ENCODE measurements at places on chromosomes 1 and 21.

DNA sequence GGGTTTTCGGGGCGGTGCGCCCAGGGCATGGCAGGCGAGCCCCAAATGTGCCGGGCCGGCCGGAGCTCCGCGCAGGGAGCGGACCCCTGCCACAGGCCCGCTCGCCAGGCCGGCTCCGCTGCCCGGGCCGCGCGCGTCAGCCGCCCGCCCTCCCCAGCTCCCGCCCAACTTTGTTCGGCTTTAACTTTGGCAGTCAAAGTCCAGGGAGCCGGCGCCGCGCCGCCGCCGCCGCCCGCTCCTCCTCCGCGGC is 488 bp downstream of the SLC35D1 start:
- DNase-seq, result no peak

GRCh38 chr1:154572468-154573167 is 5.0 kb downstream of the CHRNB2 start:
- no peak for DNase-seq

DNA sequence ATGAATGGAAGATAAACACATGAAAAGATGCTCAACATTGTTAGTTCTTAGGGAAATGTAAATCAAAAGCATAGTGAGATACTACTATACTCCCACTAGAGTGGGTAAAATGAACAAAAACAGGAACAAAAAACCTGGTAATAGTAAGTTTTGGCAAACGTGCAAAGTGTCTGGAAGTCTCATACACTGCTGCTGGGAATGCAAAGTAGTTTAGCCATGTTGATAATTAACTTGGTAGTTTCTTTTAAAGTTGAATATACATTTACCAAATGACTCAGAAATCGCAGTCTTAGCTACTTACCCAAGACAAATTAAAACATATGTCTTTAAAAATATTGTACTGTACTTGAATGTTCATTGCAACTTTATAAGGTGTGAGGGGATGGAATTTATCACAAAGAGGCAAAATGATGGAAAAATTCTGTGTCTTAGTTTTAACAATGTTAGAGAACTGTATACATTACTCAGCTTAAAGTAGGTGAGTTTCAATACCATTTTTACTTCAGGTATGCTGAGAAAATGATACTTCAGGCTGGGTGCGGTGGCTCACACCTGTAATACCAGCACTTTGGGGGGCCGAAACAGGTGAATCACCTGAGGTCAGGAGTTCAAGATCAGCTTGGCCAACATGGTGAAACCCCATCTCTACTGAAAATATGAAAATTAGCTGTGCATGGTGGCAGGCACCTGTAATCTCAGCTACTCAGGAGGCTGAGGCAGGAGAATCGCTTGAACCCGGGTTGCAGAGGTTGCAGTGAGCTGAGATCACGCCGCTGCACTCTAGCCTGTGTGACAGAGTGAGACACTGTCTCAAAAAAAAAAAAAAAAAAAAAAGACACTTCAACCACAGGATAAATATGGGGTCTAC is 102.3 kb downstream of the PDE4B start:
- no peak for DNase-seq

DNA sequence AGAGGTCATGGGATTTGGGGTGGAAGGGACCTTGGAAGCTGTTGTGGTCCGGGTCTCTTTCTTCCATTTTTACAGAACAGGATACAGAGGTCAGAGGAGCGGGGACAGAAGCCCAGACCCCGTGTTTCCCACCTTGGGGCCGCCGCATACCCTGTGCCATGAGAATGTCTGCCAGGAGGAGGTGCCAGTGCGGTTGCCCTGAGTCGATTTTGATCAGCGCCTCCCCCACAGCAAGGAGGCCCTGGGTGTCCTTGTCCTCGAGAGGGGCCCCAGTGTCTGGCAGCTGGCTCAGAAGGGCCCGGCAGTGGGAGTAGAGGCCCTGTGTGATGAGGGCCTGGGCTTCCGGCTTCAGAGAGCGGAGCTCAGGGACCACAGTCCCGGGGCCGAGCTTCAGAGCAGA is 12.3 kb upstream of the MMEL1 start:
- no peak for DNase-seq

DNA sequence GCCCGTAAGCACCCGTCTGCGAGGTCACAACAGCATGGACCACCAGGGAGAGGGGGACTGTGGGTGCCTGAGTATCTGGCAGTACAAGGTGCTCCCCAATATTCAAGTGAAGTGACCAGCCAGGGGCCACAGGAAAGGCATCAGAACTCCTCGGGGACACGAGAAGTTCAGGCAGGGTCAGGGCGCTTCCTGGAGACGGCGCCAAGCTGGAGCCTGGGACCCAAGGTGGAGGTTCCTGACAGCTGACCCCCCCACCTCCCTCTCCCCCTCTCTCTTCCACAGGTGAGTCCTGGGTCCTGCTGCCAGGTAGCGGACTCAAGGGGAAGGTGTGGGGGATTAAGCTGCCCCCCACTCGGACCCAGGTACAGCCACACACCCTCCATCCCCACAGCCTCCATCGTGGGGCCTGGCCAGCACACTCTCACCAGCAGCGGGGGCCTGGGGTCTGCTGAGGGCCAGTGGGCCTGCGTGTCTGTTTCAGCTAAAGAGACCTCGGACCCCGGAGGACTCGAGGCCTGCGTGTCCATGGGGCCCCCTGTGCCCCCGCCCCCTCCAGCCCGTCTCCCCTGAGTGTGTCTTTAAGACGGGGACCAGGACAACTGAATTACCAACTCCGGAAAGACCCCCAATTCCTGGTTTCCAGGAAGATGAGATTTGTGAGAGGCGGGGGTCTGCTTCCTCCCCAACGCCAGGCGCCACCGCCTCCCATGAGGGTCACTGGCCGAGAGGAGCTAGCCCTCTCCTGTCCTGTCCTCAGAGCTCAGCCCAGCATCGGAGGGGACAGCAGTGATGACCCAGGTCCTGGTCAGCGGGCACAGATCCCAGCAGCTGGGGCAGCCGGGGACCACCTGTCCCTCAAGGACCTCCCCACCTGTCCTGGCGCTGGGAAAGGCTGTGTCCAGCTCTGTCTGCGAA is 6.2 kb downstream of the TNFRSF18 start:
- DNase-seq, result no peak

DNA sequence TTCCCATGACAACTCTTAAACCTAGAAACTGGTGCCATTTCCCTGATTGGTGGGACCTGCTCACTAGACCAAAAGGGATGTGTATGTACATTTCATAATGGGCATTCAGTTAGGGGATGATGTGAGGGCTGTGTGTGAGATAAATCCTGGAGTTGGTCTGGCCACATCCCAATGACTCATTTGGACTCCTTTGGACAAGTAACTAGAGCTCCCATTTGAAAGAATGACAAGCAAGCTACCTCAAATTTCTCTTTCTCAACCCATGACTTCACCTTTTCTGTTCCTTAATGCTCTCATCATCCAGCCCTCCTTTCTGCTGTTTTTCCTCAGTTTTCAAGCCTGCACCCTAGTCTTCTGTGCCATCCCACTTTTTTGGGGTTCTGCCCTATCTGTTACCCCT is 27.9 kb downstream of the EBNA1BP2 start:
- DNase-seq, result no peak

DNA sequence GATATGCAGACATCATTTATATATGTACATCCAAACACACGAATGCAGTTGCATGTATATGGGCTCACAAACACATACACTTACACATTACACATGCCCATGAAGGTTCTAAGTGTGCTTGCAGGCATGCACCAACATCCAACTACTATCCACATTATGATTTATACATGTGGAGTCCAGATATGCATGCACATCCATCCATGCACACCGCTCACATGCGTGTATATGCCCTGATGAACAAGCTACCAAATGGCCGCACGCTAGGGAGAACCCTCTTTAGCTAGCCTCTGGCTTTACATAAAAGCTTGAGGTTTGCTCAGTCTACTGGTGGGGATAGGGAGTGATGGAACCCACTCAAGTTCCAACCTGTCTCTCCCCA is 8.5 kb downstream of the GPR3 start:
- no peak for DNase-seq

GRCh38 chr1:155226188-155226909 is 17.9 kb downstream of the MTX1 start:
- DNase-seq, result peak; percentile 81

DNA sequence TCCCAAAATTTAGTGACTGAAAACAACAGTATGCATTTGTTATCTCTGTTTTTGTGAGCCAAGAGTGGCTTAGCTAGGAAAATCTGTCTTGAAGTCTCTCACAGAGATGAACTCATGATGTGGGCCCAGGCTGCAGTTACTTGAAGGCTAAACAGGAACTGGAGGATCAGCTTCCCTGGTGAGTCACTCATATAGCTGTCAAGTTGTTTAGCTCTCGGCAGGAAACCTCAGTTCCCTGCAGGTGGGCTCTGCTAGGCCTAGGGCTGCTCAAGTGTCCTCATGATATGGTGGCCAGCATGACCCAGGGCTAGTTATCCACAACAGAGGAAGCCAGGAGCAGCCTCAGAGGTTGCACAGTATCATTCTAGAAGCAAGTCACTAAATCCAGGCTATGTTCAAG is 30.2 kb upstream of the DDX59 start:
- no peak for DNase-seq

- DNase-seq, result no peak
Measured at GRCh38 chr1:109986054-109986444, 1.5 kb downstream of the AHCYL1 start.

- DNase-seq, result no peak
Measured at GRCh38 chr1:10292188-10292587, 81.8 kb downstream of the KIF1B start.

DNA sequence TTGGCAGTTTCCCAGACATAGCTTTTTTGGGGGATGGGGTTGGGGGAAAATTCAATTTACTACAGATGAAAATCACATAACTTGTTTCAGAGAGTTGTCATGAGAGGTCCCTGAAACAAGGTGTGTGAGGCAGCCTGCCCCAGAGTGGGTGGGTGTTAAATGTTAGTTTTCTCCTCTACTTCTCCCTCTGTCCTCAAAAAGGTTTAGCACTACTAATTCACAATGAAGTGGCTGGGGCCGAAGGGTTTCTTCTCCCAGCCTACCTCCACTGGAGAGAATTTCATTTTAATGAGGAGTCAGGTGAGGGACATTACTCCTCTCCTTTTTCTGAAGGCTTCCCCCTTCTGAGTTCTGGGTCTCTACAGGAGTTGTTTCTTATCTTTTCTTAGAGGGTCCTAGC is 103.3 kb downstream of the C1orf94 start:
- DNase-seq, result no peak

DNA sequence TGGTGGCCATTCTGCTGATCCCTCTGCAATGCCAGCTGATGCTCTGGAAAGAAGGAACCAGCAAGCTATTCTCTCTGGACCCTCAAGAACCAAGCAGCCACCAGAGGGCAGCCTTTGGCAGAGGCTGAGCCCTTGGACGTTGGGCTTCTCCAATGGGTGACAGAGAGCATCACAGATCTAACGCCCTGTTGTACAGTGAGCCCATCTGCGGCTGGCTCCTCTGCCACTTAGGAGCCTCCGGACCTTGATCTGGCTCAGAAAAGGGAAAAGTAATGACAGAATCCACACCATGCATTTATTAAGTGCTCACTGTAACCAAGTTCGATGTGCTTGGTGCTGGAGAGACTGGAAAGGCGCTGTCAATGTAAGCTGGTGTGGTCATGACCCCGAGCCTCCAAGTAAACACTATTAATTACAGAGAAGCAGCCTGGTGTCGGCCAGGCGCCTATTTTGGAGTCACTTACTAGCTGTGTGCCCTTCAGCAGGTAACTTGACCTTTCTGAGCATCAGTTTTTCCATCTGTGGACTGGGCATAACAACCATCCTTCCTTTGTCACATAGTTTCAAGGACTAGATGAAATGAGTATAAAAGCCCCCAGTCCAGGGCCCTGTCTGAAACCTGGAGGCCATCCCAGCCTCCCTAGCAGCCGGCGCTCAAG is 34.9 kb downstream of the ECE1 start:
- DNase-seq, result peak; percentile 84

GRCh38 chr1:64343823-64344190 is 126.1 kb upstream of the CACHD1 start:
- DNase-seq, result no peak

DNA sequence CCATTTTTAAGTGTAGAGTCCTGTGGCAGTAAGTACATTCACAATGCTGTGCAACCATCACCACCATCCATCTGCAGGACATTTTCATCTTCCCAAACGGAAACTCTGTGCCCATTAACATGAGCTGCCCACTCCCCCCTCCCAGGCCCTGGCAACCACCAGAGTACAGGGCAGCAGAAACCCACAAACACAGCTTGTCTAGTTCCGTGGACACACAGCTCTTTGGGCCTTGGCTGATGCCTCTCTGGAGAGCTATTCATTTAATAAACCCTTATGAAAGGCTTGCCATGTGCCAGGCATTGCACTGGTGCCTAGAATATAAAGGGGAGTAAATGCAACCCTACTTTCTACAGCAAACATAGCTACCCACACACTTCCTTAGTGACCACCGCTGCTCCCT is 28.0 kb downstream of the STUM start:
- DNase-seq, result no peak

DNA sequence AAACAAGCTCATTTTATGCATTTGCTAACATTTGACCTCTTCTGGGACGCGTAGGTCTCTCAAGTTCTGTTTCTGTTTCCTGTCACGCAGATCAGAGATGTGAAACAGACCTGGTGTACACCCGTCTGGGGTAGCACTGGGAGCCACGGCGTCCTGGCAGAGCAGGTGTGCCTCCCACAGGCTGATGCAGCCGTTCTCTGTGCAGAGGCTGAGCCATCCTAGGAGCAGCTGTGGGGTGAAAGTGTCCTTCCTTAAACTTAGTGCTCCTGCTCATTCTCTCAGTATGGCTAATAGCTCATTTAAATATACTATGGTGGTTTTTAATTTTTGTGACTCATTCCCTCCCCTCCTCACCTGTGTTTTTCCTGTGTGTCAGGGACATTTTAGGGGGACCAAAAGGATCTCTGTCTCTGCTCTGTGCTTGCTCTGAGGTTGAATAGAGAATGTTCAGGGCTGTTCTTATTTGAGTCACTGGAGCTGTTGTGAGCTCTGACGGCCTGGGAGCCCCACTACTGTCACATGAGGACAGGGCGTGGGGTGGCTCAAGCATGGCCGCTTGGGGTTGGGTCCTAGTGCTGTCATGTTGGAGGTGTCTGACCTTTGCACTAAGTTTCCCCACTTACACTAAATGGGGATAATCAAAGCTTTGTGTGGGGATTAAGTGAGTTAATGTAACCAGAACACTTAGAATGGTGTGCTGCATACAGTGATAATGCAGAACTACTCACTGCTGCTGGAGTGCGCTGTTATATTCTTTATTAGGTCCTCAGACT is 43.0 kb downstream of the GALNT2 start:
- no peak for DNase-seq

DNA sequence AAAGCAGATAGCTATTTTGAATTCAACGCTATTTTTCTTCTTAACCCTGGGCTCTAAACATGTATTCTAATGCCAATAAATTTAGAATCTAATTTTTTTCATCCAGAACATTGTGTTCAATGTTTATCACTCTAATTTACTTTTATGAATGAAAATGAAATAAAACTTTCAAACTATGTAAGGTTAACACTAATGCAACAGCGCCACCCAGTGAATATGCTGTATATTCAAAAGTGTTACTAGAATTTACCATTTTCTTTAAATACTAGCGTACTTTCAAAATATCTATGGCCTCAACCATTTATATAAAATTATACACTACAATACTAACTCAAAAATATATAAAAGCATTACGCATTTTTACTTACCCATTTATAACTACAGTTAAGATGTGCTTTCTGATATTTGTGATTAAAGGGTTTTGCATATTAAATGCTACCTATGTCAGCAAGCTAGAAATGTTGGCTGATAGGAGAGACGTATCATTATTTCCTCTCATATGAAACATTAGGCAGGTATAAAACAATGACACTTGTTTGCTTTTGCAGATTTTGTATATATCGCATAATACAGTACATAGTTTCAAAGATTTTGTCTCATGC is 5.9 kb upstream of the NUF2 start:
- peak; percentile 27 for DNase-seq

All from stimulated activated naive CD4-positive, alpha-beta T cell (primary cell).